ACHN (cell line): ENCODE measurements at places on chromosomes 12 and 14.
A peak's percentile ranks its signal among the peaks of the same experiment; 100 is the strongest.

GRCh38 chr14:73723406-73723796 lies 9.2 kb upstream of the PNMA1 start:
- DNase-seq = peak; percentile 36

GRCh38 chr12:103529306-103529705 lies 33.5 kb upstream of the C12orf42 start:
- no peak for DNase-seq

GRCh38 chr12:71024827-71025226 lies 104.3 kb upstream of the PTPRR start:
- no peak for DNase-seq

GRCh38 chr14:50967790-50968189 lies 23.5 kb upstream of the PYGL start:
- no peak for DNase-seq

DNA sequence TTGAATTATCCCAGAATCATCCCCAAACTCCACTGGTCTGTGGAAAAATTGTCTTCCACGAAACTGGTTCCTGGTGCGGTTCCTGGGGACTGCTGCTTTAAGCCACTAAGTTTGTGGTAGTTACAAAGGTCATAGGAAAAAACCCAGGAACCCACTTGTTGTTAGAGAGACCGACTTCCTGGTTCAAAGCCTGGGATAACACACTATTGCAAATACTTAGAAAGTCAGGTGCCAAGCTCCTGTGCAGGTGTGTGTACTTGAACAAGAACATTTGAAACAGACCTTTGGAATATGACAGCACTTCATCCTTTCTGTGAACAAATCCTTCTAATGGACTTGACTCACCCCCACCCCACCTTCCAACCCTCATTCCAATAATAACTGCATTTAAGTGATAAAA lies 519.6 kb downstream of the GLT1D1 start:
- no peak for DNase-seq

- DNase-seq = no peak
These were observed 31.4 kb upstream of the RTRAF start for GRCh38 chr14:51957950-51958349.

GRCh38 chr12:111074559-111074958 lies 154.2 kb upstream of the MYL2 start:
- no peak for DNase-seq

- no peak for DNase-seq
These were observed 5.8 kb downstream of the MAX start for GRCh38 chr14:65096323-65097089.

DNA sequence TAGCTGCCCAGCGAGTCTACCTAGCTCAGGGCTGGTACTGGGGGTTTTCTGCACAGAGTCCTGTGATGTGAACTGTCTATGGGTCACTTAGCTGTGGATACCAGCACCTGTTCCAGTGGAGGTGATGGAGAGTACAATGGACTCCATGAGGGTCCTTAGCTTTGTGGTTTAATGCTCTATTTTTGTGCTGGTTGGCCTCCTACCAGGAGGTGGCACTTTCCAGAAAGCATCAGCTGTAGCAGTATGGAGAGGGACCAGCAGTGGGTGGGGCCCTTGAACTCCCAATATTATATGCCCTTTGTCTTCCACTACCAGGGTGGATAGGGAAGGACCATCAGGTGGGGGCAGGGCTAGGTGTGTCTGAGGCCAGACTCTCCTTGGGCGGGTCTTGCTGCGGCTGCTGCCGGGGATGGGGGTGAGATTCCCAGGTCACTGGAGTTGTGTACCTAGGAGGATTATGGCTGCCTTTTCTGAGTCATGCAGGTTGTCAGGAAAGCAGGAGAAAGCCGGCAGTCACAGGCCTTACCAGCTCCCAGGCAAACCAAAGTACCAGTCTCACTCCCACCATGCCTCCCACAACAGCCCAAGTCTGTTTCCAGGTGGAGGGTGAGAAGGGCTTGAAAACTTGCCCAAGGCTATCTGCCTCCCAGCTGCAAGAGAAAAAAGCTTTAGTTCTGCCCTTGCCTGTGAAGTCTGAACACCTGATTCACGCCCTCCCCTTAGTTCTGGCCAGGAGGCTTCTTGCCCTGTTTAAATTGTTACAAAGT lies 163.0 kb upstream of the NUDT4 start:
- DNase-seq = no peak

GRCh38 chr12:51891843-51892242 lies 3.9 kb downstream of the ANKRD33 start:
- peak; percentile 37 for DNase-seq

- DNase-seq = no peak
These were observed 31.1 kb downstream of the INTS13 start for GRCh38 chr12:26906704-26907103.

DNA sequence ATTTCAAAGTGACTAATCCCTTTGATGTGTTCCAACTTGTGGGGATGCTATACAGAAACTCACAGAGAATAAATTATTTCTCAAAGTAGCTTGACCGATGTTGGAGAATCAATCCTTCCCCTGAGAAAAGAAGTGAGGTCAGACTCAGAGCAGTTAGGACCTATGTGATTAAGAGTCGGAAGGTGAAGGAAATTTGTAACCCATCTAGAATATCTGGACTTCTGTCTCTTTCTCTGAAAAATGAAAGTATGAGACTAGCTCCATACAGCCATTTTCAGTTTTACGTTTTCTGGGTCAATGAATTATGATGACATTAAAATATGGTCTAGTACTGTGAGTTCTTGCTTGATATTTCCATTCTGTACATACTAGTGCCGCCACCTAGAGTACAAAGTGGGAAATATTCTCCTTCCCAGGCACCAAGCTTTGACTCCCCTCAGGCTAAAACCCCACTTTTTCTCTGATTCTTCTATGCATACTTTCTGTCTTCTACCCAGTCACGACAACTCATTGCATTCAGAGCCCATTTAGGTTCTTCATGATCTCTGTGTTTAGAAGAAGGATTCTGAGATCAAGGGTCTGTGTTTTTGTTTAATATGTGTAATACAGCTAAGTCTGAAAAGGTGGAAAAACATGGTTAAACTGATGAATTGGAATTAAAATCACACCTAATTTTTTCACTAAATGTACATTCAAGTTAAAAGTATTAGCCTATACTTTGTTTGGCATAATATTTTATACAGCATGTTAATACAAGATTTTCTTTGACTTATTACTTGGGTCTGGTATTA lies 6.9 kb upstream of the NTS start:
- DNase-seq = peak; percentile 71

DNA sequence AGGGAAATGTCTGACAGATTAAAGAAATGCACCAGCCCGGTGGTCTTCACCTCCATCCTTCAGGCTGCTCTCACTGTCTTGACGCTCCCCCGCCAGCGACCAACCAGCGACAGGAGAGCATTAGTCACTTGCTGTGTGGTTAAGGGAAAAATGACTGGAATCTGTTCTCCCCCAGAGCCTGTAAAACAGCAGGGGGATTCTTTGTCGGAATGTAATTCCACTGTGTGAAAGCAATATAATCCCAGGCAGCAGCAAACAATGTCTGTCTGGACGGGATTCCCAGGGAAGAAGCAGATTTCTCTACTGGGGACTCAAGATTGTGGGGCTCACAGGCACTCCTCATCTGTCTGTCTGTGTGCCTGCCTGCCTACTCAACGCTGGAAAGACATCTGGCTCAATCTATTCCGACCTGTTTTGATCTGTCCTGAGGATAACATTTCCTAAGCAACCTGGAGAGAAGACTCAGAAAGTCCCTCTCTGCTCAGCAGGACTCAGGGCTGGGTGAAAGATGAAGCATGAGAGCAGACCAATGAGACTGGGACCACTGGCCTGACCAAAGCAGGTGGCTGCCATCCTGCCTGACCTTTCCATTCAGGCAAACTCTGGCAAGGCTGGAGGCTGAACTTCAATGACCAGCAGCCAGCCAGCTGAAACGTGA lies 54.6 kb downstream of the NUAK1 start:
- peak; percentile 97 for DNase-seq

DNA sequence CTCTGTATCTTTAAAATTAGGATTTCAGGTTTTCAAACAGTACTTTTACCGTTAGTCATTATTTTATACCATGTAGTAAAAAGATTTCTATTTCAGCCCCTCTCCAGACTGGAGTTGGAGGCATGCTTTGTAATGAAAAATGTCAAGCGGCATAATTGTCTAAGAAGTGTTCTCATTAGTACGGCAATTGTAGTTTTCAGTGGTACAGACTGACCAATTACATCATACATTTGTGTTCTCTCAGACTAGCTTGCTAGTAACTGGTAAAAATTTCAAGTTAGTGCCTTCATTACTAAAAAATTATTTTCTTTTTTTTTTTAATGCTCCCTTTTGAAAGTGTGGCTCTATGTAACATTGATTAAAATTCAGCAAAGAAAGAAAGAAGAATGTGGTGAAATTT lies 4.5 kb downstream of the USP30 start:
- DNase-seq = no peak

DNA sequence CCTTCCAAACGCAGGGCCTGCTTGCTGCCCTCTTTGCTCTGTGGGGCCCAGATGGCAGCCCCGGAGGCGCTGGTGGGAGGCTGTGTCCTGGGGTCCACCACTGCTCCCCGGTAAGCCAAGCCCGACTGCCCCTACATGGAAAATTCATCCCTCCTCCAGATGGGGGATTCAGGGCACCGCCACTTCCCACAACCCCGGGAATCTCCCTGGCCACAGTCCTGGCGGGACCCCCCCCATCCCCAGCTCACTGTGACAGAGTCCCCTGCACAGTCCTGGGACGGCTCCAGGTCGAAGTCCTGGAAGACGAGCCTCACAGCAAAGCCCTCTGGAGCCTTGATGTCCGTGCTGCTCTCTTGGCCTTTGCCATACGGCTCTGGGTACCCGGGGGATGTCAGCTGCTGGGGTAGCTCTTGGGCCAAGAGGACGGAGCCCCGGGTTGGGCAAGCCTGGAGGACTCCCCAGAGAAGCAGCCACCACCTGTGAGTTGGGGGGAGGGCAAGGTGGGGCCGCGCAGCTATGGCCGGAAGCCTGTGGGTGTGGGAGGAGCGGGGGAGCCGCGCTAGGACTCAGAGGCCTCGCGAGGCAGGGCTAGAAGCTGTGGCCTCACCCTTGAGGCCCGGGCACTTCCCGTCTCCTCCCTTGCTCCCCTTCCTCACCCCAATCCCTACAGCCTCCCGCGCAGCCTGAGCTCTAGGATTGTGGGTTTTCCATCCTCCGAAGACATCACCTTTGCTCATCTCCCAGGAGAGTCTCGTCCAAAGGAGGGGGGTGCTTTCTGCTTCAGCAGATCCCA lies 815 bp downstream of the C1RL start:
- peak; percentile 94 for DNase-seq

DNA sequence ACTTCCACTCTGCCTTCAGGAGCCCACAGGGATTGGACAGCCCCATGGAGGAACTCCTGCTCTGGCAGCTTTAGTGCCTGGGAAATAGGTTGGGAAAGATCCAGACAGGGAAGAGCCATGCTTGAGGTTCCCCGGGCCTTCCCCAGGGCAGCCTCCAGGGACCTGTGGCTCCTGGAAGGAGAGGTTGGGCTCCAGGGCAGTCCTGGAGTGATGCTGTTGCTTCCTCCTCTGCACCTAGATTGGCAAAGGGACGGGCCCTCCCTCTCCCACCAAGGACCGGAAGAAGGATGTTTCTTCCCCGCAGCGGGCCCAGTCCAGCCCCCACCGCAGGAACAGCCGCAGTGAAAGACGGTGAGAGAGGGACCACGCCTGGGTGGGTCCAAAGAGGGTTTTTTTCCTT lies 16.5 kb downstream of the VASH1 start:
- no peak for DNase-seq
